HuH-7 (cell line): ENCODE measurements at places on chromosomes 1 and 21.

DNA sequence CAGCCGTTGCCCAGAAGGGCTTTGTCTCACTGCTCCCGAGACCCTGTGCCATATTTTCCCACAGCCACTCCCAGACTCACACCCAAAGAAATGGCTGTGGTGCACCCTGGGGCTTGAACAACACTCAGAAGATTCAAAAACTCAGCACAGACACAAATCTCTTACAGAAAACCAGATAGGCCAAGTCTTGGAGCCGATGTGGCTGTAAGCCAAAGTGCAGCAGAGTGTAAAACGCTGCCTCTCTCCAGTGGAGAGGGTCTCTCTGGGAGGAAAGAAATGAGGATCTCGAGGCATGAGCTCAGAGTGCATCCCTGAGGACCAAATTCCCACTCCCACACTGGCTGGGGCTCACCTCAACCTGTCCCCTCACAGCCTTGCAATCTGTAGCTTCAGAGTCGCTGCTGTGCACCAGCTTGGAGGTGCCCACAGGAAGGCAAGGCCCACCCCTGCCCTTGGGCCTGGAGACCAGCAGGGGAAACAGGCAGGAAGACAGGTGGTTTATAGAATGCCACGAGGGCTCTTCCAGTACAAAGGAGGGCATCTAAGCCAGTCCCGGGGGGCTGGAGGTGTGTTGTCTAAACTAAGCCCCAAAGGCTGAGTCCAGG lies 171.3 kb upstream of the AJAP1 start:
- DNase-seq: no peak

- no peak for DNase-seq
Measured at GRCh38 chr1:9211291-9211811, 23.2 kb upstream of the H6PD start.

DNA sequence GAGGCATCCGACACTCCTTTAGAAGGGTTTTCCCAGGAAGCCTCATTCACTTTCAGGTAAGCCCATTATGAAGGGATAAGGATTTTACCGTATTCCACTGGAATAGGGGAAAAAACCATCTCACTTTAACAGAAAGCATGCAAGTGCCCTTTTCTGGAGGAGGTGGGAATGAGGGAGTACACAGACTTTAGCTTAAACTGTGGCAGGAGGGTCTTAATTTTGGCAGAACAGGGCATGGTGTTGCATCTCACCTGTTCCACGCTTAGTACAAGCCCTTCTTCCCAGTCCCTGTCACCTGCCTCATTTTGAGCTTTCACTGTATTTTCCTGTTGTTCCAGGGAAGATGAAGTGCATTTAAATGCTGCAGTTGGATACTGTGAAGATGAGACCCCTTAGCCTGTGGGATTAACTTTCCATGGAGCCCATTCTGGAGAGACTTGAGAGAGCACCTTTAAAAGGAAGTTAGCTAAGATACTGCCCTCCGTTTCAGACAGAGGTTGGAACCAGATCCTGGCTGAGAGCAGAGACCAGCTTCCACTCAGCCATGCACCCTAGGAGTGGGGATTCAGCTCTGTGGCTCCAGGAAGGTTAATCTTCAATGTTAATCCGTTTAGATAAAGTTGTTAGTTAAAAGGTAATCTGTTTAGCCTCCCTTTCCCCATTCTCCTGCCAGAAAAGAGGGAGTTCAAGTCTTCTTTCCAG lies 42.6 kb downstream of the PBX1 start:
- DNase-seq: no peak

DNA sequence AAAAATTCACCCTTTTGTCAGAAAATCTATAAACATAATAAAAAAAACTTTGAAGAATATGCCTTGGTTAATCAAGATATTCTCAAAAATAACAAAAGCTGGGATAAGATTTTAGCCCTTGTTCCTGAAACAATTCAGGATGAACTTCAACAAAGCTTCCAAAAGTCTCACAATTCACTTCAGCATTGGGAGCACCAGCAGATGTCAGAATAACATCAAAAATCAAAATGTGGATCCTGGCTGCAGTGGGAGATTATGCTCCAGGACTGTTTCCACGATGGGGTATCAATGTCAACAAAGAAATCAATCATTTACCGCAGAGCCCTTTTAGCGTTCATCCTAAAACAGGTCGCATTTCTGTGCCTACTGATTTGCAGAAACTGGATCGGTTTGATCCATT lies 35.2 kb downstream of the ZNF670 start:
- no peak for DNase-seq

DNA sequence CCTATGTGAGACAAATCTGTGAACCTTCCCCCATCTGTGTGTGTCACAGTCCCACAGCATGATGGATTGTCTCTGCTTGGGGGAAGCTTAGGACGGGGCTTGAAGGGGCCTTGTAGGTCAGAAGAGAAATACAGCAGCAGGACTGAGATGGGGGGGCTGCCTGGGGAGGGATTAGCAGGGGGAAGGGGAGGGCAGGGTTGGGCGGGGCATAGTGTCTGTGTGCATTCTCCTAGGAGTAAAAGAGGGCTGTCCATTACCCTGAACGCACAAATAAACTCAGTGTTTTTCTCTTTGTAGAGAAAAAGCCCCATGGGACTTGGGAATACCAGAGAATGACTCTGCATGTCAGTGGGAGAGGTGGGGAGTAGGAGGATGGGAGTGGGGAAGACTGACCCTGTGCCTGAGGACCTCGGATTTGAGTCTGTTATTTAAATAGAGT lies 16.4 kb downstream of the RNF220 start:
- no peak for DNase-seq

DNA sequence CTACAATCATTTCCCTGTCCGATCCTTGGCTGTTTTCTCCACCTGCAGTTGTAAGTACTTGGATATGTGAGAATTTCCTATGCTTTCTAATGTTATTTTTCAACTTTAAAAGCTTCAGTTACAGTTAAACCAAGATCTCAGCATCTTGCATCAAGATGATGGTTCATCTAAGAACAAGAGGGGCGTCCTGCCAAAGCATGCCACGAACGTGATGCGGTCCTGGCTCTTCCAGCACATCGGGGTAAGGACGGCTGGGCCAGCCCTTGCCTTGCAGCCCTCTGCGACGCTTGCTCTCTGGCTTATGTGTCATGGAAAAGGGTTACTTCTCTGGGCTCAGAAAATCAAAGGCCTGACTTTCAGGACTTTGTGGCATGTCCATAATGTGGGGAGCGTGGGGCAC lies 46.8 kb downstream of the PKNOX1 start:
- DNase-seq: no peak

DNA sequence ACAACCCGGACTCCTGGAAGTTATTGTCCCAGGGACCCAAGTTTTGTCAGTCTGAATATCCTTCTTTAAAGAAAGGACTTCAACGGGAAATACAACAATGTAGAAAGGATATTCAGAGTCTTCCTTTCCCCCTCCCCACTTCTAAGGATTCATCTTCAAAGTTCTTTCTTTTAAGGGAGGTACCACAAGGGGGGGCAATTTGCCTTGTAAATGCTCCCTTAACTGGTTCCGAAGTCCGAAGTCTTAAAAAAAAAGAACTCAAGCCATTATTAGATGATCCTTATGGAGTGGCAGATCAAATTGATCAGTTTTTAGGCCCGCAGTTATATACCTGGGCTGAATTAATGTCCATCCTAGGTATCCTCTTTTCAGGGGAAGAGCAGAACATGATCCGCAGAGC lies 47.0 kb downstream of the SERINC2 start:
- no peak for DNase-seq

GRCh38 chr1:22756125-22756735 lies 45.6 kb downstream of the EPHB2 start:
- no peak for DNase-seq

- no peak for DNase-seq
Measured at GRCh38 chr1:236663934-236664333, 22.4 kb upstream of the ACTN2 start.

- no peak for DNase-seq
Measured at GRCh38 chr1:23475641-23476040, 8.3 kb downstream of the ASAP3 start.

- DNase-seq: no peak
Measured at GRCh38 chr1:208432346-208432745, 188.2 kb upstream of the PLXNA2 start.

DNA sequence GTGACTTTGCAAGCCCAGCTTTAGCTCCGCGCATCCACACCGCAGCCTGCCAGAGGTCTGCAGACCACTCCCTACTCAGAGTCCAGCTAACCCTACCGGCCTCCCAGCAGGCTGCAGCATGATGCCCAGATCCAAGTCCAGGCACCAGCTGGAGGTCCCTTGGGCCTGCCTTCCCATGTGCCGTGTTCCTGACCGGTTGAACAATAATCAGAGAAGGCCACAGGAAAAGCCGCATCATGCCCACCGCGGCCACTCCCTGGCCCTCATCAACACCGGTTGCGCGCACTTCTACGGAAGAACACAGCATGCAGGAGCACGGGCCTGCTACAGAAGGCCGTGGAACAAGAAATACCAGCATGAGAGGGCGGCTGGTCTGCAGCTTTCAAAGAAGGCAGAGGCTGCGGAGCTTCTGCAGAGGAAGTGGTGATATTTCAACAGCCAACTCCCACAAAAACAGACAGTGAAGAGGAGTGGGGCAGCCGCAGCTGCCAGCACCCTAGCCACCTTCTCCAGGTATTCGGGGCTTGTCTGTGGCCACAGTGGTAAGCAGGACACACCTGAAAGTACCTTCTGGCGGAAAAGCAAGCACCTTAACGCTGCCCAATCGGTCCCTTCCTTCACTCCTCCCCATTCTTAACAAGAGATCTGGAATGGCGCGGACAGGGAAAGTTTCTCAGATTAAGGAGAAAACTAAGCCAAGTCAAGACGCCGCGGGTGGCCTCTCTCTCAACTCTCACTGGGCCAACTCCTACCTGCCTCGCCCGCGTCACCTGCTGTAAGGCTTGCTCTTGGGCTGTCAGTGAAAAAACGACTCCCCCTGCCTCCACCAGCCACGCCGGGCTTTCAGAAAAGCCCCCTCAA lies 1.5 kb downstream of the PGBD5 start:
- DNase-seq: no peak

DNA sequence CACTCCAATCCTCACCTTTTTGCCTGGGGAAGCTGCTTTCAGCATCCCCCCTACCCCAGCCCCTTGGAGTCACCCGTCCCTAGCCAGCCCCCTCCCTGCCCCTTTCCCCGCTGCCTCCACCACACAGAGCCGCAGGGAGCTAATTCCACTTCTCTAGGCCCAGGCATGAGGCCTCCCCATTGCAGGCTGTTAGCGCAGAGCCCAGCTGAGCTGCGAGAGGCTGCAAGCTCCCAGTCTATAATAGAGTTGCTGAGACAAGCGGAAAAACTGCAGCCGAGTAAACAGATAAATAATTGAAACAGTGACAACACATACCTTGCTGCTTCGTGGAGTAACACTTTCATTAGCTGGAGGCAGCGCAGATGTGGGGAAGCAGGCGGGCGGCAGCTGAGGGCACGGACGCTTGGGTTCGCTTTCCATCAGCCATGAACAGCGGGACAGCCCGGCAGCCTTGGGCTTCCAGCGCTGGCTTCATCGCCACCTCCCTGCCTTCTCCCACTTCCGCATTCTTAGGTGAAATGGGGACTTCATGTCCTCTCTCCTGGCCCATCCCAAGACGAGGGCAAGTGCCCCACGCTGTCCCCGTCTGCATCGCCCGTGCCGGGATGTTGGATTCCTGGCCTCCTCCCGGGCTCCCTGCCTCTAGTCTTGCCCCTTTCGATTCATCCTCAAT lies 183.3 kb downstream of the IGSF21 start:
- DNase-seq: no peak

DNA sequence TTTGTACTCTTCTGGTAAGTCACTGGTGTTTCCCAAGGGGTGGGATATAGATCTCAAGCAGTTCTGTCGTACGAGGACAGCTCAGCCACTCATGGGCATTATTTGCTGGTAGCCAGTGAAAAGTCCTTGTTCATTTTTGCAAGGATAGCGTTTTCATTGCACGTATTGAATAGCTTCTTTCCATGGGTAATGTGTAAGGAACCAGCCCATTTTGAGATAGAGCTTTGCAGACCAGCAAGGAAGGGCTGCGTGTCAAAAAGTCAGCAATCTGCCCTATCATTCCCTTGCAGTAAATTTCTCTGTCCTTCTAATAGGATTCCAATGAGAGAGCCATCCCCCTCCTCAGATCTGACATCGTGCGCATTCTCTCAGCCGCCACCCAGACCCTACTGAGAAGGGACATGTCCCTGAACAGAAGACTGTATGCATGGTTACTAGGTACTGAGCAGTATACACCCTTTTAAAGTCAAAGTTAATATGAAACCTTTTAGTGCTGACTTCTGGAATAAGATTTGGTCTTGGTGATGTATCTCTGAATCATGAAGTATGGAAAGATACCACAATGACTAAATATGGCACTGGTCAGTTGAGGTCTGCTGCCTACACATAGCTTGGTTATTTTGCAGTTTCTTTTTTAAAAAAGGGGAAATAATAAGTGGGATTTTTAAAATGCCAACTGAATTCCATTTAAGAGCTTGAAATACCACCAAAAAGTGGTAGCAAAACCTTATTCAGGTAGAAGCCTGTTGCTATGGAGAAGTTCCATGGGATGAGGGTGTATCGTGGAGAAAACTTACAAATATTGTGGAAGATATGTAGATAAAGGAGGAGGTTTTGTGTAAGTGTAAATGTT lies 55.3 kb downstream of the DOP1B start:
- no peak for DNase-seq

- DNase-seq: no peak
Measured at GRCh38 chr1:29227511-29227910, 3.2 kb downstream of the MECR start.

DNA sequence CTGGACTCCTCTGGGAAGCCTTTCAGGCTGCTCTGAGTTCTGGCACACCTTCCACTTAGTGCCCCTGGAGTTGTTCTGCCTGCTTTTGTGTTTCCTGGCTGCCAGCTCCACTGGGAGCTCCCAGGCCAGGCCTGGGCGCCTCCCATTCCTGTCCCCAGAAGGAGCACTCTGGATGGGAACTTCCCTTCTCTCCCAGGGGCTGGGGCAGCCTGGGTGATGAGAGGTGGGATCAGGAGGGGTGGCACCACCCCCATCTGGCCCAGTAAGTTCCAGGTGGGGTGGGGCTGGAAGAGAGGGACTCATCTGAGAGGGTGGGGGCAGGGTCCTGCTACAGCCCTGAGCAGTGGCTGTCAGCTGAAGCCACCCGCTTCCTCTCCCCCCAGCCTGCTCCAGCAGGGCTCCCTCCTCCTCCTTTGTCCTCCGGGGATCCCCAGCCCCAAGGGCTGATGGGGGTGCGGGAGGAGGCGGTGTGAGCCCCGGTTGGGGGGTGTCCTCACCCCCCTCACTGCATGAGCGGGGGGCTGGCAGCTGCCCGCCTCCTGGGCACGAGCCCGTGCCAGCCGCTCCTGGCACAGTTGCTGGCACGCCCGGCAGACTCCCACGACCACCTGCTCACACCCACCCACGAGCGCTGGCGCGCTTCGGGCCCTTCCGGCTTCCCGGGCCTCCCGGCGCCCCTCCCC lies 4.7 kb downstream of the FOXO6 start:
- DNase-seq: no peak

DNA sequence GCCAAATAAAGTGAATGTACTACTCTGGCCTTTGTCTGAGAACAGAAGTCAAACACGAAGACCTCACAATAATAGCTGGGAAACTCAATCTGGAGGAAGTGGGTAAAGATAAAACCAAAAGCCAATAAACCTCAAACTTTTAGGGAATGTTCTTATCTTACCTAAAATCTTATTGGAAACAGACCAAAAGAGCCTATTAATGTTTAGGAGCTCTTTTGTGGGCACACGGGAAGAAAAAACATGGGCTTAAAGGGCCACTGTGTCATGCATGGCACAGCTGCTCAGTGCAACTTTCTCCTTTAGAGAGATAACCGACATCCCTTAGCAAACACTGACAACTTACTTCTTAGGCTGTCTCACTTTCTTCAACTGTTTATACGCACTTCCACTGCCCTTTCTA lies 16.1 kb downstream of the EIF2B3 start:
- no peak for DNase-seq
